ENCODE measurements at places on chromosomes 2 and 18.
A peak's percentile ranks its signal among the peaks of the same experiment; 100 is the strongest.

DNA sequence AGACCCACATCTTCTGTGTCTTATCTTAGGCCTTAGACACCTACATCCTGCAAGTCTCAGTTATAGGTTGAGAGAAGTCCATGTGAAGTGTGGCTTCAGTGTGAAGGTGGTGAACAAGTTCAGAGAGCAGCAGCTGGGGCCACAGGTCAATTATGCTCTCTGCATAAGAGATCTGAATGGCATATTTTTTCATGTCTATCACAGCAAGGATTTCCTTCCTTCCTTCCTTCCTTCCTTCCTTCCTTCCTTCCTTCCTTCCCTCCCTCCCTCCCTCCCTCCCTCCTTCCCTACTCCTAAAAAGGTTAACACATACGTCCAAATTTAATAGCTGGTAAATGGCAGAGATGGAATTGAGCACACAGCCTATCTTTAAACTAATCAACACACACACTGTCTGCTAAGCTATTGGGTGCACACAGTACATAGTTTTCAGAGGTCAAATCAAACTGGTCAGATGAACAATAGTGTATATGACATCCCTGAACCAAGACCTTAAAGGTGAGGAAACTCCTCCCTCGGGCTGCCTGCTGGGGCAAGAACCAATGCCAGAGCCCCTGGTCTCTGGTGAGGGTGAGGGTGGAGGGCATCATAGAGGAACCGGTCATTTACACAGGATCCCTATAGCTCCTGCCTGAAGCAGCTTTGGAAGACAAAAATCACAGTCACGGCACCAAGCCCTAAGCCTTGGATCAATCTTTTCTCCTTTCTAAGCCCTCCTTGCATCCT is 240.9 kb downstream of the ICOS start:
- no peak for DNase-seq

- DNase-seq = no peak
These were observed 220.3 kb upstream of the NRP2 start for GRCh38 chr2:205461678-205462665.

DNA sequence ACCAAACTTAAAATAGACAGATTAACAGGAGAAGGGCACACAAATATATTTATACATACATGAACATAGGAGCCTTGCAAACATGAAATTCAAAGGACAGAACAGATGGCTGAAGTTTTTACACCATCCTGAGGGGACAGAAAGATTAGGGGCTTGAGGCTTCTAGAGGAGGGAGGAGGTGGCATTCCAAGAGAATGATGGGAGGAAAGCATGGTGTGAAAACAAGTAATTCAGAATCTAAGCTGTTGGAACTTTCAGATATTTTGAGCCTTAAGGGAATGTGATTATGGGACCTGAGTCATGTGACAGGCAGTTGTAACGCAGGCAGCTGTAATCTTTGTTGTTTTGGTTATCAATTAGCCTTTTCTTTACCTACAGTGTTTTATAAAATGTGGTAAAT is 225.2 kb upstream of the SPOPL start:
- DNase-seq = no peak

- no peak for DNase-seq
These were observed 443.5 kb upstream of the SLC14A2 start for GRCh38 chr18:45171679-45172191.

- DNase-seq = no peak
These were observed 172.2 kb upstream of the HAAO start for GRCh38 chr2:42964439-42965083.

DNA sequence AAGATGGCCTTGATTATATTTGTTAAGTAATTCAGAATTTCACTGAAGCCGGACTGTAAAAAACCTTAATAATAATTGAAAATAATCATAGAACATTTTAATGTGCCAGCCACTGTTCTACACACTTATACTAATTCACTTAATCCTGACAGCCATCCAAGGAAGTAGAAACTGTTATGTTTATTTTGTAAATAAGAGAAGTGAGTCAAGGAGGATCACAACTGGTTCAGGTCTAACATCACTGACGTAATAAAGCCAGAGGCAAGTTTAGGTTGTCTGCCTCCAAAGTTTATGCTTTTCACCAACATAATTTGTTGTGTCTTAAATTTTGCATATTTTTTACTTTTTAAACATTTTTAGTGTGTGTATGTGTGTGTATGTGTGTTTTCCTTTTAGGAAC is 436.1 kb downstream of the LRRTM4 start:
- DNase-seq = no peak

DNA sequence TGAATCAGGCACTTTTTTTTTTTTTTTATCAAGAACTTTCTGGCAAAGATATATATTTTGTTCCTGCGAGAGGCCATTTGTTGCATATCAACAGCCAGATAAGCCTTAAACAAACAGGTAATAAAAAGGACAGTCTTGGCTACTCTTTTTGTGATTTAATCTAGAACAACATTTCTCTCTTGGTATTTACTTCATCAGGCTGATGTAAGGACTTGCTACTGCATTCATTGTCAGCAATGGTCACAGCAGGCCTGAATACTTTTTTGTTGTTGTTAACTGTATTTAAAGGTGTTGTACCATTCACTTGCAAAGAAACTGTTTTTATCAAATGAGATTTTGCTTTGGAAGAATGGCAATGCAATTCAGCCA is 683.8 kb downstream of the IRS1 start:
- no peak for DNase-seq

DNA sequence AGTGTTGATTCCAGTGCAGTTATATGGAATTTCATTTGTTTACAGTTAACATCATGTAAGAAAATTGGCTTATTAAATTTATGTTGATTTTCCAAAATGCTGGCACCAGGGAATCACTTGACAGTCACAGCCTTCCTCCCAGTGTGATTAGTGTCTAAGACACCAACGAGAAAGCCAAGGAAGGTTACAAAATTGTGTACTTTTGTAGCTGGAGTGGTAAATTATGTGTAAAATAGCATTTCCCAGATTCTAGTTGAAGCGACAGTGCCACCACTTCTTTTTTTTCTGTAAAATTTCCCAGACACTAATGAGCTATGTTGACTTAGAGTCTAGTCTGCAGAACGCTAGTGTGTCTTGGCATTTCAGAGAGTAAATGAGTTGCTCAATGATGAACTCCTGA is 101.3 kb downstream of the NCK2 start:
- no peak for DNase-seq

DNA sequence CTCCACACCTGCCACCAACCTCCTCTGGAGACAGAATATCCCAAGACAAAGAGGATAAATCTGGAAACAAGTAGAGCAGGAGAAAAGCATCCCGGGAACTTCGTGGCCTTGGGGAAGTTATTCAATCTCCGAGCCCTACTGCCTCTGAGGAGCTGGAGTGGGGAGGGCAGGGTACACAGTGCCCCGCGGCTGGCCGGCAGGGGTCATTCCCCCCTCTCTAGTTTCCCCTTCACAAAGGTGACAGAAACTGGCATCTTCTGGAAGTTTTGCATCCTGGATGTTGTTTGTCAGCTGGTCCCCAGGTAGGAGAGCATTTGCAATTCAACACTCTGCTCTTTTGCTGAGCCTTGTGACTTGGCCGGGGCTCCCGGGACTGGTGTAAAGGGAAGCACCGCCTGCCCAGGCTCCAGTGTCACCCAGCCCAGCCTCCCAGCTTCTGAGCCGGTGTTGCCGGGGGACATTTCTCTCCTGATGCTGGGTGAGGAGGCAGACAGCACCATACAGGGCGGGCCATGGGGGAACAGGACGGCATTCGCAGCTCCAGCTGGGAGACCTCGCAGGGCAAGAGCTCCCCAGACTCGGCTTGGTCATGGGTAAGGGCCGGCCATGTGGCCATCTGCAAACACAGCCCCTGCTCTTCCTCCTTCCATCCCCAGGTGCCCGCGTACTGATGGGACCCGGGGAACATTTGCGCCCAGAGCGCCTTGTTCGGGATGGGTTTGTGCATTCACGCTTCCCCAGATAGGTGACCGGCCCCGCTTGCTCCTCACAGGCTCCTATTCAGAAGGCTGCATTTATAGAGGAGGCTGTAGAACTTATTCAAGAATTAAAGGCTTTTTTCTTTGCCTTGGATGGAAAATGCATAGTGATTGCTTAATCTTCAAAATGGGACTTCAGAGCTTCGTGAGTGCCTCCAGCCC is 7.4 kb upstream of the NTSR2 start:
- DNase-seq = no peak

- DNase-seq = no peak
These were observed 1806.1 kb upstream of the PIK3C3 start for GRCh38 chr18:40148960-40149359.

GRCh38 chr18:41932899-41933298 is 22.1 kb upstream of the PIK3C3 start:
- no peak for DNase-seq

DNA sequence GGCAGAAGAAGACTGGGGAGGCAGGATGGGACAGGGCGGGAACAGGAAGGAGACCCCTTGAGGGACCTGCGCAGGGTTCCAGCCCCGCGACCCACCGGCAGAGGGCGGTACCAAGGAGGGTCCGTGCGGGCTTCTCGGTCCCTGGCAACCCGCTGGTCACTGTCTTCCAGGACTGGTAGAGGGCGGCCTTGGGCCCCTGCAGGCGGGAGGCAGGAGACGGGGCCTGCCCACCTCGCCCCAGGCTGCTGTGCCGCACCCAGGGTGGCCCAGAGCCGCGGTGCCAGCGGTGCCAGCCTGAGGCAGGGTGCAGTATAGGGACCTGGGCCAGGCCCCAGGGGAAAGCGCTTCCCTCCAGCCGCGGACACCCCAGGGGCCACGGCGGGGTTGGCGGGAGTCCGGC is 34.5 kb downstream of the NEURL3 start:
- DNase-seq = peak; percentile 8

- DNase-seq = no peak
These were observed 100.4 kb downstream of the FAM210A start for GRCh38 chr18:13625843-13626543.

GRCh38 chr2:151669585-151670081 is 64.6 kb downstream of the NEB start:
- peak; percentile 7 for DNase-seq

- no peak for DNase-seq
These were observed 178.5 kb downstream of the ARL4C start for GRCh38 chr2:234318361-234318760.

- DNase-seq = no peak
These were observed 49.3 kb downstream of the ST3GAL5 start for GRCh38 chr2:85839461-85839860.

- DNase-seq = no peak
These were observed 36.1 kb downstream of the TMEM163 start for GRCh38 chr2:134682726-134683125.

GRCh38 chr18:42414756-42415454 is 459.9 kb downstream of the PIK3C3 start:
- no peak for DNase-seq
